ENCODE measurements at places on chromosomes 2 and 18.

DNA sequence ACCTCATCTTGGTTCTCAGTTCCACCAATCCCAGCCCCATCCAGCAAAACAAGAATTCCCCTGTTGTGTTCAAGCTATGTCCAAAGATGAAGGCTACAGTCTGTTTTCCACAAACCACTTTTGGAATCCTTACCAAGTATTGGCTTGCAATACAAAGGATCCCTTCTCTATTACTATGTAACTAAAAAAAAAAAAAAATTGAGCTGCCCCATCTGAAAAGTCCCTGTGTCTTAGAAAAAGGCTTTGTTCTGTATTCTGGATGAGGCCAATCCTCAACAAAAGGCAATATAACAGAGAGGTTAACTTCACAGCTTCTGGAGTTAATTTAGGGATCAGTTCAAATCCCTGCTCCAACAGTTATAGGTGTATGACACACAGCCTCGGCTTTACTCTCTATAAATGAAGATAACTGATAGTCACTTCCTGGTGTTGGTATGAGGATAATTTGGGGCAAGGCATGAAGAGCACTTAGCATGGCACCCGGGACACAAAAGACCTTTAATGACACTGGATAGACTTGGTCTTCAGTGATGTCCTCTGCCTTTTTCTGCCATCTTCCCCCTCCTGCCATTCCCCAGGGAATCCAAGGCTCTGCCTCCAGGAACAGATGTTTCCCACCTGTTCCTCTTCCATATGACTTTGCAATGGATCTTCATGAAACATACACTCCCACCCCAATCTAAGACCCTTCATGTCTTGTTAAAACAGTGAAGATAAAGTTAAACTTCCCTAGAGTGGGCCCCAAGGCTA, 61.2 kb upstream of the ATL2 start:
- DNase-seq = no peak

- DNase-seq = no peak
Measured at GRCh38 chr2:134550566-134551164, 168.1 kb downstream of the TMEM163 start.

GRCh38 chr2:195570329-195570728, 86.7 kb upstream of the SLC39A10 start:
- no peak for DNase-seq

DNA sequence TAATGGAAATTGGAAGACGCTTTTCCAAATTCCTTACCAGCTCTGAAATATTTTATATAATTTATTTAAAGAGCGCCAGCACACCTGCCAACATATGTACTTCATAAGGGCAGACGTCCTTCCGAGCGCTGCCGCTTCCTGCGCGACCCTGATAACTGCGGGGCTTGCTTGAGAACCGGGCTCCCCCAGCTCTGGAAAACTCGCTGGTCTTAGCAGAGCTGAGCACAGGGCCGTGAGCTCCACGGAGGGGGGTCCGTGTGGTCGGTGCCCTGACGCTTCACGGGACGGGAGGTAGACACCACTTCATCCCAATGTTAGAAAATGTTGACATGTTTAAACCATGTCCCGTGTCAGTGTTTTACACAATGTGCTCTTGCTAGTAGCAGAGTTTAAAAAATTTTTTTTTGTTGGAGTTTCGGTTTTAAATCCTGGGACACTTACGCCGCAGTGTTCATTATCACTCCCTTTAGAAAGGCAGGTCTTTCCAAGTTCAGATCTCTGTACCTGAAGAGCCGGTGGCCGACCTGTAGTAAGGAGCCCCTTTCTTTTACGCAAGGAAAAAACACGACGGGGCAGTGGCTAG, 1.6 kb downstream of the NFATC1 start:
- DNase-seq = no peak

GRCh38 chr2:90645-91312, 44.5 kb upstream of the FAM110C start:
- DNase-seq = no peak

- no peak for DNase-seq
Measured at GRCh38 chr18:69691008-69691760, 256.5 kb downstream of the CD226 start.

- DNase-seq = no peak
Measured at GRCh38 chr18:58616446-58616845, 12.4 kb downstream of the ALPK2 start.

GRCh38 chr18:45562567-45563479, 52.5 kb upstream of the SLC14A2 start:
- DNase-seq = no peak

DNA sequence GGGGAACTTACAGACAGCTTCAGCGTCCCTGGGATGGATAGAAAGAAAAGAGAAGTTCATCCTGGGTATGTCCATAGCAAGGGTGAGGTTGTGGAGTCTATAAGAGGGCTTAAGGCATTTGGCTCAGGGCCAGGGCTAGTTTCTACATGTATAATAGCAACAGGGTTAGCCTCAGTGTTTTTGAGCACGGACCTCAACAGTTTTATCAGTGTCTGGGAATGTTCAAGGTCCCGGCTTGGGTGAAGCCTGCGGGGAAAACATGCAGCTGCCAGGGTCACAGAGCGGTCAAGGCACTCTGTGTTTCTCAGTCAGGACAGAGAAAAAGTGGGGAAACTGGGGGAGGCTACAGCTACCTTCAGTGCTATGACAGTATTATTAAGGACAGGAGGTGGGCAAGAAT, 427.7 kb upstream of the HS6ST1 start:
- no peak for DNase-seq

GRCh38 chr2:145655165-145655765, 1135.3 kb upstream of the ZEB2 start:
- DNase-seq = no peak
